Left renal cortex interstitium (tissue), 4 donors: ENCODE measurements at places on chromosomes 3 and 15. TPM values are rescaled to one million over a fixed set of nuclear protein-coding genes. Genes with fewer than 3 reads are reported as not detected.
A peak's percentile ranks its signal among the peaks of the same experiment; 100 is the strongest.

ZIC1 gene
- 0.16 TPM for polyA plus RNA-seq

PRKCD gene
- polyA plus RNA-seq = 21.9 TPM

STAC gene
- polyA plus RNA-seq = 9.1 TPM

SCN11A gene
- 2.2 TPM for polyA plus RNA-seq

ZWILCH gene
- polyA plus RNA-seq = 27.5 TPM

CHMP2B gene
- 48.9 TPM for polyA plus RNA-seq

NUP210 gene
- polyA plus RNA-seq = 24.6 TPM

CHRM5 gene
- polyA plus RNA-seq = 0.16 TPM

ARPP19 gene
- 132 TPM for polyA plus RNA-seq

ANO10 gene
- 37.5 TPM for polyA plus RNA-seq

GRCh38 chr15:51641490-51642130 lies 19.0 kb upstream of the DMXL2 start:
- DNase-seq = peak; percentile 11

- DNase-seq = no peak
Measured at GRCh38 chr3:117253636-117254035, 544.1 kb downstream of the TUSC7 start.

DNA sequence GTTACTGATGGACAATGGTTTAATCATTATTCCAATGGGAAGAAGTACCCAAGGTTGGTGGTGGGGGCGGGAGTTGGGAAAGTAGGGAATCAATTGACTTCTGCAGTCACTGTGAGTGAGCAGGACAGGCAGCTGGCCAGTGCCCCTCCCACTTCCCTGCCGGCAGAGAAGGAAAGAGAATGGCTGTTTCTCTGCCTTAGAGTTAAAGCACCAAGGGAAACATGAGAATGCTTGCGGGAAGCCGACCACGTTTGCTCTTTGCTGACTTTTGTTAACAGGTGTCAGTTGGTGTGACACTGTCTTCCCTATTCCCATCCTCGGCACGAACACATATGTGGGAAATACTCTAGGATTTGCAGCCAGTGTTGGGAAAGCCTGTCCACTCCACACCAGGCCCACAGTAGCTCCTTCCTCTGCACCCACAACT lies 33.5 kb upstream of the MFSD1 start:
- DNase-seq = no peak

- no peak for DNase-seq
Measured at GRCh38 chr3:55942868-55943267, 455.8 kb upstream of the WNT5A start.

GRCh38 chr3:50174947-50175524 lies 16.4 kb upstream of the GNAT1 start:
- no peak for DNase-seq

DNA sequence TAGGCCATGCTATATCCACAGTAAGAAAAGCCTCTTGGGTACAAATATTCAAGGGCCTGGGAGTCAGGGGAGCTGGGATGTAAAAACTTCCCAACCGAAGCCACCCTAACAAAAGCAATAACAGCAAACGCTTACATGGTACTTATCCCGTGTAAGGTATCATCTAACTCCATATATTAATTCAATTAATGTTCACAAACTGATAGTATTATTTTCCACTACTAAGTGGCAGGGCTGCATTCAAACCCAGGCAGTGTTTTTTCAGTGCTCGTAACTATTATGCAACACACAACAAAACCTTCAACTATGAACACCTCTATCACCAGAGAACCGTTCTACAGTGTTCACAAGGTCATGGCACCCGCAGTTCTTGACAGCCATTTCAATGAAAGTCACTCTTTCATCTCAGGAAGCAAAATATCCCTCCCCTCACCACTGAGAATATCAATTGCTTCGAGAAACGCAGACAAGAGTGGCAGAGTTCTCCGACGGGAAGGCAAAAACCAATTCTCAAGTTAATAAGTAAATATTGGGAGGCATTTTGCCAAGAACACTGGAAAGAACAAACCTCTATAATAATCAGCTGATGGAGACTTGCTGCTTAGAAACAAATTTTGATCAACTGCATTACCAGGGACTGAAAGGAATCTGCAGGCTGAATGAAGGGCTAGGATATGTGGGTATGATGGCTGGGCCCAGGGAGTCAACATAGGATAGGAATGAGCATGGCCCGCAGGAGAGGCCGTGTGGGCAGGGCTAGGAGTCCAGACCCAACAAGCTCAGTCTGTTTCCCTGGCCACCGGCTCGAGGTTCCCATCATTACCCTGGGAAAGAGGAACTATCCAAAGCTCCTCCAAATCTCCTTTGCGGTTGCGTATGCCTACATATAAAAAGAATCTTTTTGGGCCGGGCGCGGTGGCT lies 72.3 kb downstream of the XXYLT1 start:
- no peak for DNase-seq

- no peak for DNase-seq
Measured at GRCh38 chr3:73485877-73486330, 138.8 kb downstream of the PDZRN3 start.
